Fibroblast of lung (primary cell): ENCODE measurements at places on chromosomes 12 and 14. TPM values are rescaled to one million over a fixed set of nuclear protein-coding genes. Genes with fewer than 3 reads are reported as not detected.

CLEC4C gene
- polyA plus RNA-seq = not detected in 2 replicates

OTUB2 gene
- polyA plus RNA-seq = 1.3 and 1.4 TPM in 2 replicates

TRIM9 gene
- 0.07 and 0.10 TPM in 2 replicates for polyA plus RNA-seq

PLCZ1 gene
- polyA plus RNA-seq = not detected in 2 replicates

DNA sequence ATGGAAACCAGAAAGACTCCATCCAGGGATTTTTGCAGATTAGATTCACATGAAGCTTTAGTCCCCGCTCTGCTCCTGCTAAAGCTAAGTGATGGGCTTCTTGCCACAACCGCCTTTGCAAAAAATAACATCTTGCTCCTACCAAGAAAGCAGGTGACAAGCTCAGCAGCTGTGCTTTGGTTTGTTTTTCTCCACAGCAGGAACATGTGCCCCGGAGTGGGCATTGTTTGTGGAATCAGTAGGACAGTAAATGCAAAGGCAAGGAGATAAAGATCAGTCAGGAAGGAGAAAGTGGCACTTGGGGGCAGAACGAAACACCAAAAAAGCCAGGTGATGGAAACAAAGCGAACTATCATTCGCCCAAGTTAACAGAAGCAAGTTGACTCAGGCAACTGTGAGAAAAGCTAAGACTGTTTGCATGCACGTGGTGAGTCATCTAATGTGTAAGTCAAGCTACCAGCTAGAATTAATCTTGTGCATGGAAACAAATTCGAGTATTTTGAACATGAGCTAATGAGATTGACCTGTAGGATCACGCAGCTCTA lies 165.5 kb upstream of the PLXNC1 start:
- no peak overlapping the region for H3K4me3 ChIP-seq
- H3K27me3 ChIP-seq = no peaks in the 10 kb centered on the region
- H3K36me3 ChIP-seq = no peaks in the 10 kb centered on the region
- peak; percentile 85 for DNase-seq

DNA sequence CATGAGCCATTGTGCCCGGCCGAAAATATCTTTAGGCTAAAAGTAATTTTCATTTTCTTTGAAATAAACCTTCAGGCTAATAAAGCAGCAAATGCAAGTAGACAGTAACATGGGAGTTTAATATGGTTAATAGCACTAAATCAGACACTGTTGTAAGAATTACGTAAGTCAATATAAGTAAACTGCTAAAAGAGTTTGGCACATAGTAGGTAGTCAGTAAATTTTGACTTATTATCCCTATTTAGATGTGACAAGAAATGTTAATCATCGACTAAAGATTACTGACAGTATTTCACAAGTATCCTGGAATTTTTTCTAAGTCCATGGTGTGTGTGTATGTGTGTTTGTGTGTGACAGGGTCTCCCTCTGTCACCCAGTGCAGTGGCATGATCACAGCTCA lies 3.9 kb downstream of the PPP4R3A start:
- DNase-seq = no peak
- H3K27ac ChIP-seq = no peak overlapping the region
- no peaks in the 10 kb centered on the region for H3K27me3 ChIP-seq
- H3K4me3 ChIP-seq = no peak overlapping the region
- no peaks in the 10 kb centered on the region for H3K4me1 ChIP-seq
- peaks cover 4% of the 10 kb centered on the region for H3K36me3 ChIP-seq

GRCh38 chr14:96095581-96096476 lies 56.7 kb downstream of the C14orf132 start:
- no peaks in the 10 kb centered on the region for H3K36me3 ChIP-seq
- H3K27ac ChIP-seq = peak overlapping the region; percentile 69
- H3K27me3 ChIP-seq = no peaks in the 10 kb centered on the region
- peaks cover 16% of the 10 kb centered on the region for H3K4me1 ChIP-seq
- DNase-seq = peak; percentile 72

- no peaks in the 10 kb centered on the region for H3K36me3 ChIP-seq
- no peaks in the 10 kb centered on the region for H3K27me3 ChIP-seq
- no peak overlapping the region for H3K4me3 ChIP-seq
Measured at GRCh38 chr14:104436047-104436591, 143.4 kb upstream of the C14orf180 start.

- no peak overlapping the region for H3K4me3 ChIP-seq
- no peaks in the 10 kb centered on the region for H3K4me1 ChIP-seq
Measured at GRCh38 chr14:98183556-98183955, 1088.4 kb downstream of the BCL11B start.
